ENCODE measurements at places on chromosomes 5 and 9. TPM values are rescaled to one million over a fixed set of nuclear protein-coding genes. Genes with fewer than 3 reads are reported as not detected.

The FAM81B gene
- not detected for total RNA-seq

The LOX gene
- not detected for total RNA-seq

The SAXO1 gene
- total RNA-seq: not detected

The F2RL2 gene
- total RNA-seq: not detected

The SLC36A2 gene
- not detected for total RNA-seq

- no peak for DNase-seq
- no peak overlapping the region for H3K27ac ChIP-seq
- H3K4me1 ChIP-seq: no peaks in the 10 kb centered on the region
- no peaks in the 10 kb centered on the region for H3K36me3 ChIP-seq
Measured at GRCh38 chr5:157801-158200, 33.5 kb upstream of the LRRC14B start.

GRCh38 chr9:118686959-118687358 lies 682.3 kb downstream of the BRINP1 start:
- H3K4me1 ChIP-seq: no peaks in the 10 kb centered on the region
- H3K27ac ChIP-seq: no peak overlapping the region
- no peaks in the 10 kb centered on the region for H3K27me3 ChIP-seq
- H3K4me3 ChIP-seq: no peak overlapping the region
- DNase-seq: no peak

DNA sequence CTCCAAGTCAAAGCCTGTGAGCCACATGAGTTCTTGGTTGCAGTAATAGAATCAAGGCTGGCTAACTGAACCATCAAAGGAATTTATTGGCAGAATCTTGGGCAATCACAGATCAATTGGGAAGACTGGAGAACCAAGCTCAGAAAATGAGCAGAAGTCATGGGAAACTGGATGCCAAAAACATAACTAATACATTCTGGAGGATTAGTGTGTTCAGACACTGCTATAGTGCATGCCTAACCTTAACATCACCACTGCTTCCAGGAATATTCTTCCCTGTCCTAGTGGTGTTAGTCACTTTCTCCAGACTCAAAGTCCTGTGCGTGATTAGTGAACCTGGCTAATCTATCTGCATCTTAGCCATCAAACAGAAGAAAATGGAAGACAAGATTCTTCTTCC lies 843.7 kb downstream of the EFNA5 start:
- no peaks in the 10 kb centered on the region for H3K27me3 ChIP-seq
- no peak overlapping the region for H3K27ac ChIP-seq
- H3K36me3 ChIP-seq: no peaks in the 10 kb centered on the region

GRCh38 chr5:10588109-10588775 lies 24.4 kb downstream of the ANKRD33B start:
- no peaks in the 10 kb centered on the region for H3K27me3 ChIP-seq
- H3K27ac ChIP-seq: no peak overlapping the region
- H3K36me3 ChIP-seq: no peaks in the 10 kb centered on the region
- H3K4me3 ChIP-seq: no peak overlapping the region
- no peak for DNase-seq
- no peaks in the 10 kb centered on the region for H3K4me1 ChIP-seq

- no peak for DNase-seq
- no peak overlapping the region for H3K4me3 ChIP-seq
- no peaks in the 10 kb centered on the region for H3K36me3 ChIP-seq
- H3K27ac ChIP-seq: no peak overlapping the region
Measured at GRCh38 chr5:133828722-133829121, 139.7 kb downstream of the C5orf15 start.

GRCh38 chr5:67306965-67307607 lies 110.5 kb upstream of the CD180 start:
- no peak for DNase-seq
- no peaks in the 10 kb centered on the region for H3K36me3 ChIP-seq
- H3K4me3 ChIP-seq: no peak overlapping the region
- H3K27me3 ChIP-seq: no peaks in the 10 kb centered on the region

DNA sequence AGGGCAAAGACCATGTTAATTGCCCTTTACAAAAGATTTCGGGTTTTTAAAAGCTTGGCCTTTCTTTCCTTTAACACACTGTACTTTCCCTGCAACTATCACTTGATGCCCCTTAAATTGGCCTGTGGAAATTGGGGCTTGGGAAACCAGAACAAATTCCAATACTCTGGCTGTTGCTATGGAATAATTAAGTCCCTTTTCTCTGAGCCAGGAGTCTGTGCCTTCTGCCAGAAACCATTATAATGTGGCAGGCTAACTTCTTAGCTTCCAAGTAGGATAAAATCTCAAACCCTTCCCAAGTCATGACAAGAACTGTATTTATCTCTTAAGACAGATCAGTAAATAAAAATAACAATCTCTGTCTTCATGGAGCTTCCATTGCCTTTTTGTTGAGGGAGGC lies 1.1 kb upstream of the SPINK1 start:
- no peak overlapping the region for H3K27ac ChIP-seq
- no peak for DNase-seq
- no peaks in the 10 kb centered on the region for H3K4me1 ChIP-seq
- H3K36me3 ChIP-seq: no peaks in the 10 kb centered on the region
- no peak overlapping the region for H3K4me3 ChIP-seq

All from naive thymus-derived CD4-positive, alpha-beta T cell (primary cell).